ENCODE measurements at places on chromosomes 3 and 15.

- DNase-seq: no peak
These were observed 12.5 kb downstream of the DPH6 start for GRCh38 chr15:35533130-35534110.

GRCh38 chr3:123026565-123027291 is 835 bp downstream of the SEMA5B start:
- no peak for DNase-seq

GRCh38 chr3:105553851-105554250 is 187.1 kb downstream of the ALCAM start:
- no peak for DNase-seq

DNA sequence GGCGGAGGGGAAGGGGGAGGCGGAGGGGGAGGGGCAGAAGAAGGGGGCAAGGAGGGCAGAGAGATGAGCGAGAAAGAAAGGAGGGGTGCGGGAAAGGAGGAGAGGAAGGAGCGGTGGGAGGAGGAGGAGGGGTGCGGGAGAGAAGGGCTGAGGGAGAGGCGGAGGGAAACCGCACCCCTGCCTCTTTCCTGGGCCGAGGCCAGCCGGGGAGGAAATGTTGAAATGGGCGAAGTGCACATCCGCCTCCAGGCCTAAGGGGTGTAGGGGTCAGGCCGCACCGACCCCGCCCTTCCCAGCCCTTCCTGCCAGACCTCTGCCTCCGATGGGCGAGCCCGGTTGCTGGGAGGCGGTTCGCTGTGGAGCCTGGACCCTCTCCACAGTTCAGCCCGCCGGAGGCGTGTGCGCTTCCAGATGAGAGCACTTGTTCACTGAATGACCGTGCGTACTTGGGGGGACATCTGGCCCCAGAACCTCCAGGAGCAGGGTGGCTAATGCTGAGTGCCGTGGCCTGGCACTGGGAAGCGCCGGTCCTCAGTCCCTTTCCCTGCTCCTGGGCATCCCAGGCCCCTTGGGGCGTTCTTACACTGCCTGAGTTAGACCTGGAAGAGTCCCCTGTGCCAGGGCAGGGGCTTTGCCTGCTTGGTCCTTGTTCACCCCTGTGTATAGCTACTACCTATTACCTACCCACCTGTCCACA is 110.3 kb upstream of the KLF13 start:
- DNase-seq: no peak

DNA sequence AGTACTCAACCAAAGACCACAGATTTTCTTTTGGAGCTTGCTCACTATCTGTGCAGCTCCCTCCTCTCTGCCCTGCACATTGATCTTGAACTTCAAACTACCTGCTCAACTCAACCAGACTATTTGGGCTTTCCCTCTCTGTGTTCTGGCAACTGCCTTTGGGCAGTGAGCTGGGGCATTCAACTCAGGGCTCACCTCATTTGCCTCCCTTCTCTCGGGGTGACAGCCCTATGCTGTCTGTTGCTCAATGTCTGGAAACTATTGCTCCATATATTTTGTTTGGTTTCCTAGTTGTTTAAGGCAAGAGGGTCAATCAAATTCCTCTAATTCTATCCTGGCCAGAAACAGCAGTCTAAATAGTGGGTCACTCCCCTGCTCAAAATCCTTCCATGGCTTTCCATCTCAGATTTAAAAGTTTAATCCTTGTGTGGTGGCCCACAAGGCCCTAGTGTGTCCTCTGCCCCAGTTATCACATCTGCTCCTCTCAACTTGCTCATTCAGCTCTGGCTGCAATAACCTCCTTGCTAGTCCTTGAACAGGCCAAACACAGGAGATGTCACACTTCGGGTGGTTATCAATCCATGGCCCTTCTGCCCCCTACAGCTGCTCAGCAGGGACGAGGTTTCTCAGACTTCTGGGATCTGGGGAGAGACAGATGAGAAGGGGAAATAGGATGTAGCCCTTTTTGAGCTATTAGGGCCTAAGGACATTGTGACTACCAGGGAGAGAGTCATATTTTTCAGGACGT is 67.8 kb downstream of the SNRK start:
- DNase-seq: no peak

GRCh38 chr3:26015752-26016151 is 225.9 kb downstream of the OXSM start:
- no peak for DNase-seq

GRCh38 chr3:113212844-113213375 is 1.6 kb downstream of the BOC start:
- no peak for DNase-seq

DNA sequence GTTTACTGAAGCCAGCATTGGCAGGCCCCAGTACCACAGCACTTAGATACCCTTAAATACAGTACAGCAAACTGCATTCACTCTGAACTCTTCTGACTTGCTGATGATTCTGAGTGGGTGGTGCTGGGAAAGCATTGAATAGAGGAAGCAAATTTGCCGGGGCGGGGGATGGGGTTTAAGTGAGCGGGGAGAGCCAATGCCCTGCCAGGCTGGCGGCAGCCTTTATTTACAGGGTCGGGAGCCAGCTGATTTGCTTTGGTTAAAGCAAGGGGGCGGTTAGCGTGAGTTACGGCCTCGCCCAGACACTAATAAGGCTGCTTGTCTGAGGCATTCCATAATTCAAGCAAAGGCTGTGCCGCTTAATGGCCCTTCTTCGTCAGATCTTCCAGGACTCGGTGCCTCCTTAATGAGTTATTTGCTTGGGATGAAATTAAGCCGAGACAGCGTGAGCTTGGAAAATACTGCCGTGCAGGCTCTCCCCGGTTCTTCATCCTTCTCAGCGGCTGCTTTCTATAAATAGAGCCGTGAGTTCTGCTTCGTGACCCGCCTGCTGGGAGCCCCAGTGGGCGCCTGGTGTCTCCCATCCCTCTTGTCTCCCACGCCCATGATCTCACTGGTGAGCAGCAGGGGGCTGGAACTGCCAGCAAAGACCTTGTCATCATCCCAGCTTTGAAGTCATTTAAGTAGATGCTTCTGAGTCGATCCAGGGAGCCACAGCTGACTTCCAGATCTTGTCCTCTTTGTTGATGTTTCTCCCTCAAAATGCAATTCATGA is 25.8 kb downstream of the SPSB4 start:
- no peak for DNase-seq

GRCh38 chr3:88084097-88084501 is 25.0 kb downstream of the ZNF654 start:
- no peak for DNase-seq

DNA sequence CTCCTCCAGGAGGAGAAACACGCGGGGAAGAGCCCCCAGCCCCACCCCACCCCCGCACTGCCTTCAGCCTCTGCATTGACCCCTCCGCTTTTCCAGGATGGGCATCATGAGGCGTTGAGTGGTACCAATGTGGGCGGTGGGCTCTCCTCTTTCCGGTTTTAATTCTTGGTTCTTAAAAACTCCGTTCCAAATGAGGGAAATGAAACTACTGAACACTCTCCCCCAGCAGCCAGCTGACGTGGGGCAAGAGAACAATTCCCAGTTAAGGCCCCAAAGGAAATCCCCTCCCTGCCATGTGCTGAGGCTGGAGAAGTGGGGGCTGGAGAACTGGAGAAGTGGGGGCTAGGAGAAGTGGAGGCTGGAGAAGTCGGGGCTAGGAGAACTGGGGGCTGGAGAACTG is 5.3 kb upstream of the NRROS start:
- DNase-seq: no peak

DNA sequence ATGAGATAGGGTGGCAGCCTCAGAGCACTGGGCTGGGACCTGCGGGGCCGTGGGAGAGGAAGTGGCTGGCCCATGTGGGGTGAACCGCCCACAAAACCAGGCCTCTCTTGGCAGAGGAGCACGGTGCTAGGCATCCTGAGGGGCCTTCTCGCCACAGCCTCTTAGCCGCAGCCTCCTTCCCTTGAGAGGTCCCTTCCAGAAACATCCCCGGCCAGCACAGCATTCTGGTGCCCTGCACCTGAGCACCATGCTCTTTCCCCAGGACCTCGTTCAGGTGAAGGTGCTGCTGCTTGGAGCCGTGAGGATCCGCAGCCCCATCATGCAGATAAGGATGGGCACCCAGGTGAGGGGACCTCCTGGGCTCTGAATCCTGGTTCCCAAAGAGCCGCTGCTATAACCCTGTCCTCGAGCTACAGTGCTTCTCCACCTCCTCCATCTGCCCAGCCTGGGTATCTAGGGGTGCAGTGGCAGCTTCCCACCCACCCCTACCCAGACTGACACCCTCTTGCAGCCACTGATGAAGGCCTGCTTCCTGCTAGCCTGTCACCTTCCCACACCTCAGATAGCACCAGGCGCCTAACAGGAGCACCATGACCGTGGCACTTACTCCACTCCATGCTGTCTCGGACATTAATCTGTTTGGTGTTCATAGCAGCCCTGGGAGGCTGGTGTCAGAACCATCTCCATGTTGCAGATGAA is 11.2 kb upstream of the TXNRD3 start:
- no peak for DNase-seq

GRCh38 chr3:18649666-18650363 is 224.7 kb upstream of the SATB1 start:
- no peak for DNase-seq

- no peak for DNase-seq
These were observed 45.4 kb downstream of the DZIP1L start for GRCh38 chr3:138070006-138070405.

DNA sequence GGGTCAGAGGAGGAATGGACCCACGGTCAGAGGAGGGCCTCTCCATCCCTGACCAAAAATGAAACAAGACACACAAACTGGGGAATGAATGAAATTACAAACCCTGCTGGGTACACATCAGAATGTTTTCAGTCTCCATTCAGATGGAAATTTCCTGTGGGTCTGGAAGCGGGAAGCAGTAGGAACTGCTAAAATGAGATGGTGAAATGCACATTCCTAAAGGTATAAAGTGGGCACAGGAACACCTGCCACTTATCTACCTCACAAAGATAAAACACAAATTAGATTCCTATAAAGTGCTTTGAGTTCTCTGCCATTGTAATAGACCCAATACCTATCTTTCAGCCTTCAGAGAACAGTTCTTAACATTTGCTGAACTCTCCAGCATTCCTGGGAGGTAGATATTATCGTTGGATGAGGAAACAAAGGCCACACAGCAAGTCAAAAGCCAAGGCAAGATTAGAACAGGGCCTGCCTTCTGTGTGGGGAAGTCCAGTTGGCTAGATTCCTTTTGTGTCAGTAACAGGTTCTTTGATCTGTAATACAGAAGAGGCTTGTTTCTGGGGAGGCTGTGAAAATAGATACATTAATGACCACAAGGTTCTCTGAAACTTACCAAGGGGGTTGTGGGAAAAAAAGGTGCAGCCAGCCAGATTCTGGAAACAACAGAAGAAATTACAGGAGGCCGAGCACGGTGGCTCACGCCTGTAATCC is 98.4 kb downstream of the IGF2BP2 start:
- no peak for DNase-seq

DNA sequence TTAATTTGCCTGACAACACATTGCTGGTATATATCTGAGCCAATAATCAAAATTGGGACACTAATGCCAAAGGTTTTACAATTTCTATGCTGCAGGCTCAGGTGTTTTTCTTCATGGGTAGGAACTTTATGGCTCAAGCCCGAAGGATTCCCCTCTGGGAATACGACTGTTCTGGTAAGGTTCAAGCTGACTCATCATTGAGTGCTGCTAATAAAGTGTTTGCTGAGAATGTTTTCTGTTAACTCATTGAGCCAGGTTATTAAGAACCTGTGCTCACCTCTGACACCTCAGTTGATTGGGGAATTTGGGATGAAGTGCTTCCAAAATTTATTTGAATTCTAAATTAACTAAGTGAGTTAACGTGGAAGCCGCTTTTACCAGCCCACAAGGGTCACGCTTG is 135.8 kb upstream of the CTDSPL start:
- no peak for DNase-seq

DNA sequence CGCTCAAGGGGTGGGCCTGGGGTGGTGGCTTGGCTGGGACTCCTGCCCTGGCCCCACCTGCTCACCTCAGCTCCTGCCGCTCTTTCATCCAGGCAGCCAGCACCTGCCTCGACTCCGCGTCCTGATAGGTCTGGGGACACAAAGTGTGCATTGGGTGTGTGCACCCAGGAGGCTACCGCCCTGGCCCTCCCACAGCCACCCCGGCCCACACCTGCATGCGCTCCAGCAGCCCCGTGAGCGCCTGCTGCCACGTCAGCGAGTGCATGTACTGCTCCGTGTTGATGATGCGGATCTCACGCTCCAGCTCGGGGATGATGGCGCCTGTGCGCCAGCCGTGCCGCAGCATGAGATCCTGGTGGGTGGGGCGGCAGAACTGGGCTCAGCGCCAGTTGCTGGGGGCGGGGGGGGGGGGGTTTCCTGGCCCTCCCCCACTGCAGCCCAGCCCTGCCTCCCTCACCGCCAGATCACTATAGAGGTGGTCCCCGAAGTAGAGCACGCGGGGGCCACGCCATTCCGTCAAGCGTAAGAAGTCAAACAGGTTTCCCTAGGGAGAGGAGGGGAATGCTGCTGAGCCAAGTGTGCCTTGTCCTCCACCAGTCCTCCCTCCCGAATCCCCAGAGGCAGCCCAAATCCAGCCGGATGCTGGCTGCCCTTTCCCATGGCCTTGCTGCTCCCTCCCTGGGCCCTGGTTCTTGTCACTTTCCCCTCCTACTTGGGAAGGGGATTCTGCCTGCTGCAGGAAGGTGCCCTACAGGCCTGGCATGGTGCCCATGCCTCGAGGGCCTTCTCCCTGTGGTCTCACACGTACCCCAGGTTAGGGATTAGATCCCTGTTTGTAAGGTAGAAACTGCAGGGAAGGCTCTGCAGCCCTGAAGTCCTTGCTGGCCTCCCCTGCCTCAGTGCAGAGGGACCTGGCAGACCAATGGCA is 8.6 kb downstream of the NT5DC2 start:
- no peak for DNase-seq

DNA sequence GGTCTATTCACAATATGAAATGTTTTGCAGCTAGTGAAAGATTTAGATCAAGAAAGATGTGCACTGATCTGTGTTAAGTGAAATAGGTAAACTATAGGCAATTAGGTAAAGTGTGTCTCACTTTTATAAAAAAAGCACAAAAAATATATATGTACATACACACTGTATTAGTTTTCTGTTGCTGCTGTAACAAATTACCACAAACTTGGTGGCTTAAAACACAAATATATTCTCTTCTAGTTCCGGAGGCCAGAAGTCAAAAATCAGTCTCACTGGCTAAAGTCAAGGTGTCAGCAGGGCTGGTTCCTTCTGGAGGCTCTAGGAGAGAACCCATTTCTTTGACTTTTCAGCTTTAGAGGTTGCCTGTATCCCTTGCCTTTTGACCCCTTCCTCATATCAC is 11.1 kb downstream of the FAH start:
- no peak for DNase-seq

DNA sequence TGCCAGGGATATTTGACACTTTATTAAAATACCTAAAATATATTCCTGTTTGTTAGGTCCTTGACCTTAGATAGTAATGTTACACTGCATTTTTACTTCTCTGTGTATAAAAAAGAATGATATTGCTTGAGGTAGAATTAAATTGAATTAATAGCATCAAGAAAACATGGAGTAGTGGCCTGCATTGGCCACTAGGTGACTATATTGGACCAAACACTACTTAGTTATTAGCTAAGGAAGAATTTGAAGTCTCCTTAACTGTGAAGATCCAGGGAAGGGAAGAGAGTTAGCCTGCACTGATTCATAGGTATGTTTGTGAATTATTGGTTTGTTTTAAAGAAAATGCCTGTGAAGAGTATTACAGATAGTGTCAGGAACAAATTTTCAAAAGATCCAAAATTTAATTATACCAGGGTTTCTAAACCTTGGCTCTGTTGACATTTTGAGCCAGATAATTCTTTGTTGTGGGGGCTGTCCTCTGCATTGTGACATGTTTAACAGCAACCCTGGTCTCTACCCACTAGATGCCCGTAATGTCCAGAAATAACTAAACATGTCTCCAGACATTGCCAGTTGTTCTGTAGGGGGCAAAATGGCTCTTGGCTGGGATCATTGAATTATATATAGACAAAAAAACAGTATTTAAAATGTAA is 103.6 kb upstream of the THSD4 start:
- DNase-seq: no peak

- DNase-seq: peak; percentile 3
These were observed 727.8 kb downstream of the NLGN1 start for GRCh38 chr3:174125267-174125824.

Data from NCI-H1048 (cell line).